ENCODE measurements at places on chromosomes 6 and 20. TPM values are rescaled to one million over a fixed set of nuclear protein-coding genes. Genes with fewer than 3 reads are reported as not detected.
A peak's percentile ranks its signal among the peaks of the same experiment; 100 is the strongest.

The ENPP1 gene
- 4.5 TPM for total RNA-seq

The SRMS gene
- total RNA-seq, result not detected

The CNPY3 gene
- total RNA-seq, result 49.6 TPM

The AKAP7 gene
- 1.3 TPM for total RNA-seq

The RAB44 gene
- total RNA-seq, result 0.21 TPM

The LINC00237 gene
- total RNA-seq, result not detected

The HCK gene
- 16.8 TPM for total RNA-seq

The DEFB132 gene
- total RNA-seq, result 0.32 TPM

DNA sequence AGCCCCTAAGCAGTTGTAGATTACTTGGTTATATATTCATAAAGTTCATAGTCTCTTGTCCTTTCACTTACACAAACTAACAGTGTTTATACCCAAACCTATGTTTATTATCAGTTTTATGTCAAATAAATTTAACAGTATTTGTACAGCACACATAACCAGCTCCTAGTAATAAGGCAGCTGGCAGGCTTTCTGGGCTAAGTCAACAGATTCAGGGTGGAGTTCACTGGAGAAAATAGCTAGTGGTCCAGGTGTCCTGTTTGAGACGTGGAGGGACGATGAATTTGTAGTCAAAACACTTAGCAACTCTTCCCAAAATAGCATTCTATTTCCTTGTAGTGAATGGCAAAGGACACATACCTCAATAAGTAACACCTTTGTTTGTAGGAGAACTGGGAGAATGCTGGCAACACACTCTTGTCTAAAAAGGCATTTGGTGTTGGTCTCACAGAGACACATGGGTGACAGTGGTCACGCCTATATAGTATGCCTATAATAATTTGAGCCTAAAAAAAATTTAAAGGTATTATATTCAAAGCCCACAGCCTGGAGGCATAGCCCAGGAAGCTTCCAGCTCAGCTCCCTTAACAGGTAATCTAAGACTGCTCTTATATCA is 156.4 kb upstream of the CARMIL1 start:
- DNase-seq, result no peak

- no peak for DNase-seq
These were observed 425.2 kb downstream of the CD83 start for GRCh38 chr6:14542670-14543366.

GRCh38 chr6:56862415-56863175 is 92.3 kb upstream of the BEND6 start:
- DNase-seq, result no peak

DNA sequence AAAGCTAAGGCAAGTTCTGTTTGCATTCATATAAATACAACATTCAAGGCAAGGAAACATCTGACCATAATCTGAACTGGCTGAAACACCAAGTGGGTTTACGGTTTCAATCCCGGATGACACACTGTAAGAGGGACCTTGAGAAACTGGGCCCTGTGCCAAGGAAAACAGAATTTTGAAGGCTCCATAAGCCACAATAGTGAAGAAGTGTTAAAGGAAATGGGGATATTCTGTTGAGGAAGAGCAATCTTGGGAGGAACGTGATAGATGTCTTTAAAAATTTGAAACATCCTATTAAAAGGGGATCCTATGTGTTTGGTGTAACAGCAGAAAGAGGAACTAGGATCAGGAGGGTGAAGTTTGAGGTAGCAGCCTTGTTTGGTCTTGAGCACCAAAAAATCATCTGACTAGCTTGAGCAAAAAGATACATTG is 82.4 kb upstream of the TAB2 start:
- no peak for DNase-seq

- DNase-seq, result peak; percentile 55
These were observed 106.7 kb downstream of the TMEM242 start for GRCh38 chr6:157216570-157216969.

- DNase-seq, result no peak
These were observed 8.8 kb downstream of the SLC22A16 start for GRCh38 chr6:110467566-110468140.

GRCh38 chr6:38166411-38167240 is 347.1 kb downstream of the ZFAND3 start:
- DNase-seq, result no peak

DNA sequence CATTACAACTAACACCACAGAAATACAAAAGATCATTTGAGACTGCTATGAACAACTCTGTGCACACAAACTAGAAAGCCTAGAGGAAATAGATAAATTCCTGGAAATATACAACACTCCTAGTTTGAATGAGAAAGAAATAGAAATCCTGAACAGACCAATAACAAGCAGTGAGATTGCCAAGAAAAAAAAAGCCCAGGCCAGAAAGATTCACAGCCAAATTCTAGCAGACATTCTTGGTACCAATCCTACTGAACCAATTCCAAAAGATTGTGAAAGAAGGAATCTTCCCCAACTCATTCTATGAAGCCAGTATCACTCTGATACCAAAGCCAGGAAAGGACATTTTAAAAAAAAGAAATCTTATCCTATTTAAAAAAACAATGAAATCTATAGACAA is 7.0 kb upstream of the CDK19 start:
- no peak for DNase-seq

DNA sequence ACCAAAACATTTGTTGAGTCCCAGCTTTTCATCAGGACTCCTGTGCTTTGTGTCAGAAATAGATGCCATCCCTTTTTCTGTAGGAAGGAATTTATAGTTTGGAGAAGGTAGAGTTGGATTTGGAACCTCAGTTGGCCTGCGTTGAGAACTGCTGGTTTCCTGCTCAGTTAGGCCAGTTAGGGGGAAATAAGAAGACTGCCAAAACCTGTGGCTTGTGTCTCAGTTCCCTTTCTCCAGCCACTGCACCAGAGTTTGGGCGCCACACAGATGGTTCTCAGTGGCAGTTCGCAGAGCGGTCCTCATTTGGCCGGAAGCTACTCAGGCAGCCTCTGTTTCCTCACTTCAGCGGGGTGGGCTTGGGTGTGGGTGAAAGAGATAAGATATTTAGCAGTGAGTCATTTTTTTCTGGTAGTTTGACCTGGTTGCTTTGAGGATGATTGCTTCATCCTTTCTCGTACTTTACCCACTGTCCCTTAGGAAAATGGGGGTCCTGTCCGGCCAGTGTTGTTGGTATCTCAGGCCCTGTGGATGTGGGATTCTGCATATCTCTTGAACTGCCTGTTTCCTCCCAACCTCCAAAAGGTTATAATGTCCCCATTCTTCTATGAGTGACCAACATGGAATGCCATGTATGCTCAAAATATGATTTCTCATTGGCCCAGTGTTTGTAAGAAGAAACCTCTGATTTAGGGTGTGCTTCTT is 53.7 kb downstream of the JARID2 start:
- DNase-seq, result no peak

DNA sequence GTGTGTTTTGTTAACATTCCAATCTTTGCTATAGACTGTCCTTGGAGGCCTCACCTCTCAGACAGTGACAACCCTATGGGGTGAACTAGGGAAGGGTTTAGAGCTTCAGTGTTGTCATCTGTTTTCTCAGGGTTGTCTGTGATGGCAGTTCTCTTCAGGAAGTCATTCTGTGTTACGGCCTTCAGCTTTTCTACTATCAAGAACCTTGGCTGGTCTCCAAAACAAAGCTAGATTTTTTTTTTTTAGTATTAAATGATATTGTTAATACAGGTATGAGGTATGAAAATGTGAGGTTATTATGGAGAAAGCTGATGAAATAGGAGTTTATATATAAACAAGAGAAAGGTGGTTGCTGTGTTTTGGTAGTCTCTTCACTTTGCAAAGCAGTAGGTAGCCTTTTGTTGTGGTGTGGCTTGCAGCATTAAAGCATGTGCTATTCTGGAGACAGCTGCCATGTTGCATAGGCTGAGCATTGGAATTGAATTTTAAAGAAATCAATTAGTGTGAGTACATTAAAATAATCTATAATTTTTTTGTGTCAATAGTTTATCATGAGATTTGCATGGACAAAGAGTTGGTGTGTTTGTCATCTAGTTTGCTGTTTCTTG is 162.6 kb downstream of the CARMIL1 start:
- no peak for DNase-seq

- DNase-seq, result no peak
These were observed 222.3 kb downstream of the IBTK start for GRCh38 chr6:82025271-82025670.

DNA sequence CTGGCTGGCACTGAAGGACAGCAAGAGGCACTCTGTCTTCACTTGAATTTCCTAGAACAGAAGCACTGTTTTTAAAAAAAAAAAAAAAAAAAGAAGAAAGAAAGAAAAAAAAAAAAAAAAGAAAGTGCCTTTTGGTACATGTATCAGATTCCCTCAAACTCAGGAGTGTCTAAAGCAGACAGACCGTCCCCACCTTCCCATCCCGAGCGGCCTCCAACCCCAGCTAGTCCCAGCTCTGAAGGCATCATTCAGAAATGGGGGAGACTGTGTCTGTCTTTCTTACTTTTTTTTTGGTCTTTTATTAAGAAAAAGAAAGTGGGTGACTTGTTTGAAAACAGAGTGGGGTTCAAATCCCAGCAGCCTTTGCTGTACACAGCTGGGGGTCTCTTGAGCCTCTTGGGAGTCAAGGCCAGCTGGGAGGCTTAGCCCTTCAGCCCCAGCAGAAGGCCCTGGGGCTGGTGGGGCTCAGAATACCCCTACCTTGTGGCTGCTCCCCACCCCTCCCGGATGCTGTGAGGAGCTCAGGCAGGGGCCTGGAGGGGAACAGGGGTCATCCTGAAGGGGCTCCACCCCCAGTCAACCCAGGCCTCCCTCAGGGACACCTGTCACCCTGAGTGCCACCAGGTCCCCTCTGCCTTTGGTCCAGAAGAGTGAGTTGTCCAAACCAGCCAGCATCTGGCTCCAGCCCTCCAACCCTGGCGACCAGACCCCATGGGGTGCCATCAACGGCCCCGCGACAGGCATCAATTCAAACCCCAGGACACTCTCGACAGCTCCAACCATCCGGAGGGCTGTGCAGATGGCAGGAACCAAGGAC is 128.3 kb downstream of the TAF4 start:
- no peak for DNase-seq

DNA sequence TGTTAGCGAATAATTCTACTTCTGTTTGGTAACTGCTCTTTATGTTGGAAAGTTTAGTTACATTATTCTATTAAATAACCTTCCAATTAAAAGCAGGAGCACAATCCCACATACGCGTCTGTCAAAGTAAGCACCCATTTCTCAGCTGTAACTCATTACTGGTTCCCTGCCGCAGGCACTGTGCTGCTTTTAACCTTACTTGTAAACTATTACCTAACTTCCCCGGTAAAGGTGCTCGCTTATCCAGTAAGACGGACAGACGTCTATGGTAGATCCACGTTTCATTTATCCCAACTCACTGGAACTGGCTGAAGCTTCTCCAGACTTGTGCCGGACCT is 529 bp upstream of the ENPP4 start:
- no peak for DNase-seq

DNA sequence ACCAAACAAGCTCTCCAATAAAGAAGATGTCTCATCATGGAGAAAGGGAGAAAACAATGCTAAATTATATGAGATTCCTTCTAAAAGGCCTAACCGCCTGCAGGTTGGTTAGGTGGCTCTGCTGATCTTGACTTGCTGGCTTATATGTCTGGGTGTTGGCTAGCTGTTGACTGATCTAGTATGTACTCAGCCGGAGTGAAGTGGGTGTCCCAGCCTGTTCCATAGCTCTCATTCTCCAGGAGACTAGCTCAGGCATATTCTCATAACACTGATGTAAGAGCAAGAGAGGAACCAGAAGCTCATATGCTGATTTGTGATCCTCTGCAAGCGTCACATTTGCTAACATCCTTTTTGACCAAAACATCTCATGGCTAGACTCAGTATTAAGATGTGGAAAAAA is 473.0 kb downstream of the BMP2 start:
- DNase-seq, result no peak

GRCh38 chr6:6729971-6730370 is 141.5 kb downstream of the LY86 start:
- no peak for DNase-seq

DNA sequence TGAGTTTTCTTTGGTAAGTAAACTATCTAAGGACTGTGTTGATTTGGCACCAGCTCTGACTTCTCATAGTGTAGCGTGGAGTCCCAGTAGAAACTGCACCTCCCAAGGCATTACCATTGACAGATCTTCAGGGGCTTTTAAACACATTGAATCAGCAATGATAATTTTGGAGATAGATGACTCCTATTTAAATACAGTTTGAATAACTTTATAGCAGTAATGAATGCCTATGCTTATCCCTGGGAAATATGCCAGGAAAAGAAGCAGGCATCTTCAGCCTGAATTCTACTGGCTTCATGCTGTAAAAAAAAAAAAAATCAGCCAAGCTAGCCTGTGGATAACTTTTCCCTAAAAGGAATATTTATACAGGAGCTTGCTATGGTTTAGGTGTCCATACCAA is 895.9 kb downstream of the EYS start:
- no peak for DNase-seq

DNA sequence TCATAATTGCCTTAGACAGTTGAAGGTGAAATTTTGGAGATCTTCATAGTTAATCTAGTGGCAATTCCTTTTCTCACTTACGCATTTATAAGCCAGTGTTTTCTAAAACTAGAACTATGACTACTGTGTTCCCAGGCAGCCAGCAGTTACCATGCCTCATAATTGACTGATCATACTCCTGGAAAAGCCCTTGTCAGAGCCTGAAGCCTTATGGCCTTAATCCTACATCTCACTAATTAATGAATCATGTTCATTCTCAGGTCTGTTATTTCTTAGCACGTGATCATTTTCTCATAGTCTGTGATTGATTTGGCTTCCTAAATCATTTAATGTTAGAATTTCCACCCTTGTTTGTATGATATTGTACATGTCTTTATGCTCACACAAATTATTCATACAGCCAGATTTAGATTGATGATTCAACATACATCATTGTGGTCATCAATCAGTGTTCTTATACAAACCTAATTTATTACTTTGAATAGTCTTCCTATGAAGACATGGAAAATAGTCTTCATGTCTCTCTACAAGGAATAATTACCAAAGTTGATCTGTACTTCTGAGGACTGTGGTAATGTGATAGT is 132.6 kb upstream of the ASCC3 start:
- no peak for DNase-seq

DNA sequence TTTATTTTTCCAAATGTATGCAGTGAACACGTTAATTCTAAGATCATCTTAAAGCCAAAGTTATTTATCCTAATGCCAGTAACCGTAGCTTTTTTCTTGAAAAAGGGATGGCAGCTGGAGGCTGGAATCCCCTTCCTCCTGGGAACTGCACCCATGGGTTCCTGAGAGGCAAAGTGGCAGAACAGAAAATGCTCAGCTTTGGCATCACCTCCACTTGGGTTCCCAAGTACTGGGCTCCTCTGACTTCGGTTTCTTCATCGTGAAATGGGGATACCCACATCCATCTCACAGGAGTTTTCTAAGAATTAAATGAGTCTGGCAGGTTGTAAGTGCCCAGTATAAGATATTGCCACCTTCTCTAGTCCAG is 6.2 kb upstream of the DDX43 start:
- DNase-seq, result no peak

GRCh38 chr6:148790404-148790803 is 43.6 kb downstream of the UST start:
- no peak for DNase-seq

DNA sequence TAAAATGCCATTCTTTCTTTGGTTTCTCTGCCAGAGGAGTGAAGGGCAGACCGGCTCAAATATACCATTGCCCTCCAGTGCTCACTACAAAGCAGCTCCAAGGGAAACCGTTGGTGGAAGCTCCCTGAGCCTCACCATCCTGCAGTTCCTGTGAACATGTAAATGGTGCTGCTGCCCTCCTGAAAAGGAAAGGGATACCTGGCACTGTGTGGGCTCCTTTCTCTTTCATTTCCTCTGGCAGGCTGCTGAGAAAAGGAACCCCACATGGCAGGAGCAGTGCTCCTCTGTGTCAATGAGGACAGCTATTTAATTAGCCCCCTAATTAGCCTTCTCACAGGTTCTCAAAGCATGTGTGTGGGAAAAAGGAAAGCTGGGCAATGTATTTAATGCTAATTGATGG is 142.5 kb downstream of the KLHL32 start:
- DNase-seq, result no peak
